Activated CD4-positive, alpha-beta T cell treated with anti-CD3 and anti-CD28 coated beads for 48 hours (primary cell): ENCODE measurements at places on chromosomes 3 and 15.

- DNase-seq: peak; percentile 28
Measured at GRCh38 chr3:46566040-46566641, at the start of gene LRRC2. LRRC2 (minus strand) TSS chr3:46566302; CDS start chr3:46551591, 14,711 bp downstream.

GRCh38 chr15:36612063-36612788 is 32.8 kb downstream of the CDIN1 start:
- DNase-seq: no peak

DNA sequence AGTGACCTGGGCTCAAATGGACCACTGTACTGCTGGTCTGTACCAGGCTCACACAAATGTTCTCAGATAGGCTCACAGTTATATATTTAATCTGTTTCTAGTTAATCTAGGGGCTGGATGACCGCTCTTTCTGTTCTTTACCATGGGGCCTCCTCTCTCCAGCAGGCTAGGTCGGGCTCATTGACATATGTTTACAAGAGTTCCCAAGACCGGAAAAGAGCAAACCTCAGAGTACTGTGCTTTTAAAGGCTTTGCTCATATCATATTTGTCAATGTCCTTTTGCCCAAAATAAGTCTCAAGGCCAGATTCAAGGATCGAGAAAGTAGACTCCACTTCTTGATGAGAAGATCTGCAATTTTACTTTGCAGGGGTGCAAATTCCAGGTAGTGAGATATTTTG is 348.0 kb upstream of the EPHA6 start:
- DNase-seq: no peak

- no peak for DNase-seq
Measured at GRCh38 chr3:182650568-182651128, 142.7 kb upstream of the ATP11B start.

DNA sequence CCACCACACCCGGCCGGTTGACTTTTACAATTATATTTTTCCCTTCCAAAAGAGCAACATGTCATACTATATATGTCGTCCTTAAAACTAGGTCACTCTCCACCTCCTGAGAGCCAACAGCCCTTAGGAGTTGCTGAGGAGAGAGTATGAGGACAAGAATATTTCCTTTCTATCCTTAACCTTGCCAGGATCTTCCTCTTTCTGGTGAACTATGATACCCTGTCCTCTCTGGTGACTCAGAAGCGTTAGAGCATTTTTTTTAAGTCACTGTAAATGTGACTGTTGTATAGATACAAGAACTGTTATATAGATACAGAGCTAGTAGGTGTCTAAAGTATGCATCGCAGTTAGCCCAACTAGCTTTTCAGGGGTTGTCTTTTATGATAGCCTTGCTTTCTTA is 33.7 kb upstream of the MTHFS start:
- no peak for DNase-seq

GRCh38 chr3:27509376-27509775 is 25.2 kb upstream of the SLC4A7 start:
- no peak for DNase-seq

DNA sequence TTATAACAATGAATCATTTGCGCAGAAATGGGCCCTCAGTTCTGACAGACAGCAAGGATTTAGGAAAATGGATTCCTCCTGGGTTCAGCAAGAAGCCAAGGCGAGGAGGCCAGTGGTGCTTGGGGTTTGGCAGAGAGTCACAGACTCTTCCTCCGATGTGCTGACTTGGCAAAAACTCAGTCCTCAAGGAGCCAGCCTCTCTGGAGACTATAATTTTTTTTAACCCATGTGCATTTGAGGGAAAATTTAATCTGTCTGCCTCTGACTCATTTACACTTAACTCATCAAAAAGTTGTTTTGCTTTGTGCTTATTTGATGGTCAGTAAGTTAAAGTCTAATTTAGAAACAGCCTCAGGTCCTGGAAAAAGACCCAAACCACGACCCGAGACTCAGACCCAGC is 34.2 kb upstream of the SLC24A5 start:
- DNase-seq: no peak

DNA sequence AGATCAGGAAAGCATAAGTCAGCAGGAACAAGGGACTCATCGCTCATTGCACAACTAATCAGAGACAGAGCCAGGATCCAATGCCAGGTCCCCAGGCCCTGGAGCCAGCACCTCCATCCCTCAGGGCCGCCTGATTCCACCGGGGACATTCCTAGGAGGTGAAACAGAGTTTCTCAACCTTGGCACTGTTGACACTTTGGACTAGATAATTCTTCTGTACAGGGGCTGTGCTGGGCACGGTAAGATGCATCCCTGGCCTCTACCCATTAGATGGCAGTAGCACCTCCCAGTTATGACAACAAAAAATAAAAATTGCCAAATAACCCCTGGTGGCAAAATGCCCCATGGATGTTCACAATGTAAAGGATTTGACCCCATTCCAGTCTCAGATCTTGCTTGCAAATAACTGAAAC is 127.7 kb downstream of the MTHFS start:
- DNase-seq: peak; percentile 7

DNA sequence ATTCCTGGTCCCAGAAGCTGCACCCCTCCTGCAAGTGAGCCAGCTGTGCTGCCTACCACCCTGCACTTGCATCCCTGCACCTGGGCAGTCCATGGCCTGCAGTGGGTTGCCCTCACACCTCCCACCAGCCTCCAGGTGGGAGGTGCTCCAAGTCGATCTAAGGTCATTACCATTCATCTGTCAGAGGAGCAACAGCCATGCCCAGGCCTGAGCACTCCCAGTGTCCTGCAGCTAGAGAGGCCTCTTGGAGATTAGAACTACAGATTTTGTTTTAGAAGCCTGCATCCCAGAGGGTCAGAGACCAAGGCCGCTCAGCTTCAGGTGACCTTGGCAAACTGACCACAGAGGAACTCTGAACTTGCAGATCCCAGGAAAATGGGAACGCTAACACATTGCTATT is 9.0 kb upstream of the ZXDC start:
- no peak for DNase-seq

GRCh38 chr3:73602170-73602569 is 22.6 kb downstream of the PDZRN3 start:
- no peak for DNase-seq

DNA sequence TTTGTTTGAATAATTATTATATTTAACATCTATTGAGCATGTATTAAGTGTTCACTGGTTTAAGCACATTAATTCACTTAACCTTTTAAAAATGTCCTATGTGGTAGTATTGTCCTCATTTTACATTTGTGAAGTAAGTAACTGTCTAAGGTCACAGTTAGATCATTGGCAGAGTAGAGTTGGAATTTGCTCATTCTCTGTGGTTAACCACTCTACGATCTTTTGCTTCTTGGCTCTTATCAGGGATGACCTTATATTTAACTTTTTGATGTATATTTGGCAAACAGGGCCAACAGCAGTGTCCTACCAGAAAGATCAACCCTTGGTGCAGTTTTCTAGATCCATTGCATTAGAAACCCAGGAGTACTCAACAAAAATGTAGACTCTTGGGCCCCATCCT is 34.0 kb downstream of the PXK start:
- no peak for DNase-seq

GRCh38 chr3:24494618-24495325 is at the start of gene THRB:
THRB (minus strand) TSS chr3:24494850.
- peak; percentile 20 for DNase-seq

DNA sequence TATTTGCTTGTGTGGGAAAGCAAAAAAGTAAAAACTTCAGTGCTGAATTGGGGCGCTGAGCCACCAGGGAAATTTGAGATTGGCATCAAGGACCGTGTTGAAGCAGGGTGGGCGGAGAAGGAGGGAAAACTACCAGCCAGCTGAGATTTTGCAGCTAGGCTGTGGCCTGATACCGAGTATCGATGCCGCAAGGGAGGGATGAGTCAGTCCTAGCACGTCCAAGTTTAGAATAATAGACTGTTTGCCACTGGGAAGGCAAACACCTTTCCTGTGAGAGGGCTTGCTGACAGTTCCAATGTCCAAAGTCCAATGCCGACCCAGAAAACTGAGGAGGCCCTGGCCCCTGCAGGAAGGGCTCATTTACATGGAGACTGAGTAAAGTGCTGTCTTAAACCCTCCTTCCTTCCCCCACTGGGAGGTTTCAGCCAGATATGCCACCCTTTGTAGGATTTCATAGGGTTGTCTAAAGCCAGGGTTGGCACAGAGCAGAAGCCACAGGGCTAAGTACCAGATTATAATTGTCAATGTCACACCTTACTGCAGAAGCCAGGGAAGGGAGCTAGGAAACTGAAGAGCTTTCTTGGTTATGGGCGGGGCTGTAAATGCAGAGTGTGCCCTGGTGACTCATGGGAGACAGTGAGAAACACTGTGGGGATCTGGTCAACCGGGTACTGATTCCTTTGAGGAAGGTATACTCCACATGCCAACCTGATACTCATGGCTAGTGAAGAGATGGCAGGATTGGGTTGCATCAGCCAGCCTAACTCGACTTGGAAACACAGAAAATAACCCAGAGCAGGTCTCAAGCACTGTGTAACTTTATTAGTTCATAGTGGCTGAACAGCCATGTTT is 28.4 kb upstream of the PIK3CB start:
- DNase-seq: peak; percentile 16

GRCh38 chr3:45029661-45030060 is 3.6 kb downstream of the CLEC3B start:
- no peak for DNase-seq

- DNase-seq: no peak
Measured at GRCh38 chr15:74272812-74273211, 36.7 kb downstream of the CCDC33 start.

- DNase-seq: peak; percentile 64
Measured at GRCh38 chr3:13015286-13016082, 57.7 kb downstream of the IQSEC1 start.

- no peak for DNase-seq
Measured at GRCh38 chr15:84821501-84822021, 4.4 kb downstream of the ALPK3 start.

- no peak for DNase-seq
Measured at GRCh38 chr3:189727158-189727557, 96.0 kb downstream of the TP63 start.

DNA sequence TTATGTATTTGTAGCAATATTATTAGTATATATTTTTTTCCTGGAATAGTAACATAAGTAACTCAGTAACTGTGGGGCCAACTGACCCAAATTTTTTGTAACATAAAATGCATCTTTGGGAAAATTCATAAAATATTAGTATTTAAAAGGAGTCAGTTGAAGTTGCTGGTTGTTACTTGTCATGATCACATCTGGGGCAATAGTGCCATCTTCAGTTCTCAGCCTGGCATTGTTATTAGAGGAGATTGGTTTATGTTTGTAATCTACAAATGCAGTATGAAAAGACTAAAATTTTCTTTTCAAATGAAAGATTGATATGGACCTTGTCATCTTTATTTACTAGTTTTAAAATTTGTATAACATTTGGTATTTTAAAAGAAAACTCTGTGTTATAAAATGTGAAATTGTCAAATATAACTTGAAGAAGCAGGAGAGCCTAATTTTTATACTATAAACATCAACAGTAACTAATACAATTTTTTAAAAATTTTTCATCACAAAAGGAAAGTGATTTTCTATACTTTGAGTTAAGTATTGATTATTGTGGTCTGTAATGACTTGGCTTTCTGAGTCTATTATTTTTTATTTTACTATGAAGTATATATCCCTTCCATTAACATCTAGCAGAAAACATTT is 38.8 kb upstream of the MLF1 start:
- no peak for DNase-seq

DNA sequence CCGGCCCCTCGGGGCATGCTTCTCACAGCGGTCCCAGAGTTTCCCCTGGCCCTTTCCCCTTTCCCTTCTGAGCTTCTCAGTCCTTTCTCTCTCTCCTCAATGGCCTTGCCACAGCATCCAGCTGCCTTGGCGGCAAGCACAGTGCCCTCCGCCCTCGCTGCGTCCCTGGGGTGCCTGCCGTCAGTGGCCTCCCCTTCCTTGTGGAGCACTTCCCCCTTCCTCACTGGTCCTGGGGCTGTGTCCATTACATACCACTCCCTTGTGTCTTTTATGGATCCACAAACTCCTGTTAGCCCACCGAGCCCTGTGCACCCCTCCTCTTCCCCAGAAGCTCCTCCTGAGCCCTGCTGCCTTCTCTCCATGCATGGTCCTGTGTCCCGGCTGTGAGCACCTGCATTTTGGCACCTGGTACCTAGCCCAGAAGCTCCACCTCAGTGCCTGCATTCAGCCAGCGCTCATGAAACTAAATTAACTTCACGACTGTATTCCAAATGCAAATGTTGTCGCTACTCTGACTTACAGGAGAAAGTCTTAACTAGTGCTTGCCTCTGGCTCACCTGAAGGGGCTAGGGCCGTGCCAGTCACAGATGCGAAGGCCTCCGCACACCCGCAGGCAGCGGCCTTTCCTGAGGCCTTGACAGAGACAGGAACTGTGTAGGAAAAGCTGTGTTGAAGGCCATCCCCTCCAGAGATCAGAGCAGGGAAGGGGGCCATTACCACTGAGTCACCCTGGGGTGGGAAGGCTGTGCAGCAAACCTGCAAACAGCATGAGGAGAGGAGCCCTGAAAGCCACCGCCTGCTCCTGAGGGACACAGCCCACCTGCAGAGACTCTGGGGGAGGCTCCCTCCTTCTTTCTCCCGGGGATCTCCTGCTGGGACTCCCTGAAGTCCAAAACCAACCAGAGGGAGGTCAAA is 19.1 kb upstream of the KLF13 start:
- no peak for DNase-seq

DNA sequence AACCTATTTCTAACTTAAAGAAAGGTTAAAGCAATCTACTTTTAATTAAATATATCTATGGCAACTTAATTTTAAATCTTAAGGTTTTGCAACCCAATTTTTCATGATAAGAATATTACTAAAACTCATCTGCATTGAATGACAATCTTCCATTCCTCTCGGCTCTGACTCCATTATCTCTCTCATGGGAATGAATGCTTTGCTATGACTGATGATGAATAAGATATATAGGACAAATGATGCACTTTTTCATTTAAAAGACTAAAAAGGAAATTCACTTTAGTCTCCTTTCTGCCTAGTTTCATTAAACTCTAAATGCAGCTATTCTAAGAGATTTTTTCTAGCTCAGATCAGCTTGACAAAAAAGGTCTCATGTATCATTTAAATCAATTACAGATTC is 68.7 kb downstream of the GBE1 start:
- no peak for DNase-seq

DNA sequence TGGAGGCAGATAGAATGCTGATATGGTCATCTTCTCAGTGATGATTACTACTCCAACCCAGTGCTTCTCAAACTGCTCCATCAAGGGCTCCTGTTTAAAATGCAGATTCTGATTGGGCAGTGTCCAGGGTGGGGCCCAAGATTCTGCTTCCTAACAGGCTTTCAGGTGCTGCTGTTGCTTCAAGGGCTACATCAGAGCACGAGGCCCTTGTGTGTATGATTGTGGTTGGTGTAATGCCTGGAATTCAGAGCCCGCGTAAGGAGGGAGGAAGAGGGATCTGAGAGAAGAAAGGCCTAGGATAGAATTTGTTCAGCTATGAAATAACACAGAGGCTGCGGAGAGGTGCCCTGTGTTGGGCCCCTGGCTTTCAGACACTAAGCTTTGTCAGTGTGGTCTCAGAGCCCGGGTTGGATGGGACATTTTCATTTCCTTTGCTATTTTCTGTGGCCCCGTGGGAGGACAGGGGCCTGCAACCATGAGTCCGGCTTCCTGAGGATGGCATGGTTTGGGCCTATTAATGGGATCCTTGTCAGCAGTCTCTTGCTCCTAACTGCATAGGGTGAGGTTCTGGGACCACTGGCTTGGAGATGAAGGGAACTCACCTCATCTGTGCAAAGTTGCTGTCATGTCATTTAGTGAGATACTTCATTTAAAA is 53.0 kb downstream of the ATP1B3 start:
- DNase-seq: no peak
